ENCODE measurements at places on chromosomes 5 and 9.

- DNase-seq: no peak
Measured at GRCh38 chr9:124214116-124214515, 43.6 kb upstream of the NEK6 start.

- no peak for DNase-seq
Measured at GRCh38 chr5:35458824-35459207, 158.8 kb upstream of the SPEF2 start.

DNA sequence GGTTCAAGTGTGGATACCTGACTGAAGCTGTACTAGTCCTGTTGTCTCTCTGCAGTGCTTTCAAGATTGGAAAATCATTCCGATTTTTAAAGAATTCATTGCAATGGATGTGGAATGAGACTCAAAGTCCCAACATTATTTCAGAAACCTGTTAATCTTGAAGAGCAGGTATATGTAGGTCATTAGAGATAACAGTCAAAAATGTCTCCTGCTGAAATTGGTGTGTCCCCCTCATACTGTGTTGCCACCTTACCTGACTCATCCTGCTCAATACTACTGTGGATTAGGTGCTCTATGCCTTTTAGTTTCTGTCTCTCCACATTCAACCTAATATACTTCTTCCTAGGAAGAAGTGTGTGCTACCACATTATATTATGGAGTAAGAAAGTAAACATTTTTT lies 91.1 kb upstream of the NR3C1 start:
- DNase-seq: no peak

DNA sequence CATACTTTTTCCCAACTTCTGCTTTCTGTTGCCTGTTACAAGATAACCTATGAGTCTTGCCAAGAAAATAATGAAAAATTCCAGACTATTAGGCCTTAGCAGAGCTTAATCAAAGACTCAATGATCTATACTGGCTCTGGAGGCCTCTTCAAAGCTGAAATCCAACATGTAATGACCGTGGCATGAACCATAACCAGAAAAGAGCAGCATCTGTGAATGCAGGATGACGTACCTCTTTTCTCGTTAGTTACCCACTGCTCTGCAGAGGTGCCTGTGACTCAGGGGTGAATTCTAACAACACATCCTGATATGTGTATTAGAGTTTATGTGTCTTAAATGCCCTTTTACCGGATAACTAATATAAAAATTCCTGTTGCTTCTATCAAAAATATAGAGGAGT lies 645.4 kb downstream of the PRELID2 start:
- DNase-seq: peak; percentile 4

- no peak for DNase-seq
Measured at GRCh38 chr5:178674334-178674733, 47.5 kb upstream of the CLK4 start.

DNA sequence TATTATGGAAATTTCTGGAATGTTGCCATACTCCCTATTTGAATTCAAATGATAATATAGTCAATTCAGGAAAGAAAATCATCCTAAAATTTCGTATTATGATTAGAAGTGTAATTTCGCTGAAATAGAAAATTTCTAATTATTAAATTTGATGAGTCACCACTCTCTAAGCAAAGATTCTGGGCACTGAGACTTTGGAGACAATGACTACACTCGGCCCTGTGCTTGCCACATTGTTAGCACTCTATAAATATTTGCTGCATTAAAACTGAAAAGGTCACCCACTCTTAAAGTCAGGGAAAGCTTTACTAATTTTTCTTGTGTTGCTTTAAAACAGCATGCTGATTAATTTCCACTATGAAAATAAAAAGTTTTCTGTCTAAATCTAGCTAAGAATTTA lies 240.3 kb downstream of the TLE4 start:
- no peak for DNase-seq

DNA sequence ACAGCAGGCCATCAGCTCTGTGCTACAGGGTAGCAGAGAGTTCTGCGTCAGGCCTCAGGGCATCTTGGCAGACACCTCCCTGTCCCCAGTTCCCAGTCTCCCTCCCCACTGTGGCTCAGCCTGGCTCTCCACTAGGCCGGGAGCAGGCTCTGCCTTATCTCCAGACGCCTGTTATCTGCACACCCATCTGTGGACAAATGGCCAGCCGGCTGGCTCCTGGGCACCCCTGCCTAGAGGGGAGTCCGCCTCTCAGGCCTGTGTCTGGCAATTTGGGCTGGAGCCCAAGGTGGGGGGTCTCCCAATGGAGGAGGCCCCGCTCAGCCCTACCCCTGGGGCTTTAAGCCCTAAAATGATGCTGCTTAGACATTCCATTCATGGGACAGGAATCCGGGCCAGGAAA lies 39.2 kb upstream of the HAND1 start:
- no peak for DNase-seq

DNA sequence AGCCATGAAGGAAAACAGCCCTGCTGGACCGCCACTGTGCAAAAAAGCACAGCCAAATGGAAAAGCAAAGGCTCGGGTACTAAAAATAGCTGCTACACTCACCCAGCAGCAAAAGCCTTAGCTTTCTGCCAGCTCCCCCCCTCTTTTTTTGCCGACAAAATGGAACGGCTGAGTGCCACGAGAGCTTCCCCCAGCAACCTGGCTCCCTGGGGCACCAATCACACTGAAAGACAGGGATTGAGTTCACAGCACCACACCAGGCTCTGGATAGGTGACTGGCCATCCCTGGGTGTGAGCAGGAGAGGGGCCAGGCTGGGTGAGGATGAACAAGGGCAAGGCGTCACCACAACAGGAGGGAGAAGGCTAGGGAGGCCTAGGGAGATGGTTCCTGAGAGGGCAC lies 66.7 kb downstream of the SIL1 start:
- DNase-seq: peak; percentile 39

GRCh38 chr9:72911816-72912215 lies 41.0 kb downstream of the ALDH1A1 start:
- DNase-seq: no peak

GRCh38 chr5:140106101-140106500 lies 7.8 kb upstream of the PURA start:
- no peak for DNase-seq

DNA sequence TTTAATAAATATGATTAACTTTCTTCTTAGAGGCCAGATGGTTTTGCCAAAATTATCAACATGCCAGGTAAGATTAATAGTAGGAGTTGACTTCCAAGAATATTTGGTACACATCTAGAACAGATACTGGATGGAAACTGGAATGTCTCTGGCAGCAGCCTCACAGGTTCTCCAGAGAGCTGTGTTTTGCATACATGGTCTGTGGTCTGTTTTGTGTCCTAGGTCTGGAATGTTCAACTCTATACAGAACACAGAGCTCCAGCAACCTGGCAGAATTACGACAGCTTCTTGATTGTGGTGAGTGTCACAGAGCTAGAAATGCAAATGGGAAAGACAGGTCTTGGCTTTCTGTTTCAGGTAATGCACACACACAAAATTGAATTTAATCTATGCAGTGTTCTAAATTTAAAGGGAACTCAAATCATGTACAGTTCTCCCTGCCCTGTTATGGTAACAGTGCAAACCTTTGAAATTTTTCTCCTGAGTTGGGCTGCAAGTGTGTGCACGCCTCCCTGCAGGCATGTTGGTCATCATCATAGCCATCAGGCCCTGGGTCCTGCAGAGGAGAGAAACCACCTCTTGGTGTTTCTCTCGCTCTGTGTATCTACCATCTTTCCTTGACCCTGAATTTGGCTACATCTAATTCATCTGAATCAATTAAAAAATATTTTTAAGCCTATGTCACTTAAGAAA lies 58.3 kb downstream of the PIK3R1 start:
- DNase-seq: no peak

GRCh38 chr5:55338810-55339243 lies 31.0 kb downstream of the MTREX start:
- DNase-seq: no peak

DNA sequence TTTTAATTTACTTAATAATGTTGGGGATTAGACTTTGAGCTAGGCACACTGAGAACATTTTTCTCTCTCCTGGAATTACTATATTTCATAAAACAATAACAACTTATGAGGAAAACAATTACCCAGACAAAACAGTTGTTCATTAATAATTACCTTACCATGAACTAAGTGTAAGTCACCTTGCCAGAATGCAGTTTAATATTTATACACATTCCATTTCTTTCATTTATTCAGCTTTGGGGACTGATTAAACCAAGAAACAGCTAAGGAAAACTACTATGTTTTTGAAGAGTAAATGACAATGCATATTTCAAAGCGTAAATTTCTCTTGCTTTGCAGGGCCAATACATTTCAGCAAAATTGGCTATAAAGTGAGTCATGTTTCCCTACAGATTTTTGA lies 616.2 kb downstream of the PRELID2 start:
- DNase-seq: no peak

- no peak for DNase-seq
Measured at GRCh38 chr9:107954312-107954711, 464.7 kb upstream of the KLF4 start.

DNA sequence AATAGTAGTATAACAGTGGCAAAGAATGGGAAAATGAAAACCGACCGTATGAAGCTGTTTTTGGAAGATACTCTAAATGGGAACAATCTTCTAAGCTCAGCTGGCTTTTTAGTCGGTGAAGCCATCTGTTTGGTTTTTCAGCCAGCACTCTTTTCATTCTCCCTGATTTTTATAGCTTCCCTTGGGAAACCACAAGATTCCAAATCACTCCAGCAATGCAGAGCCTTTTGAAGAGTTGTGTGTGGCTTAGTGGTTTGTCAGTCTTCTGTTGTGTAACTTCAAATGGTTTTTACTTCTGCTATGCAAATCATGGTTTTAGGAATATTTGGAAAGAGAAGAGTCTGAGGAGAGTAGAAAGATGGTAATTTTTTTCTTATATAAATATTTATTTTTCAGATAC lies 180.7 kb downstream of the KDM4C start:
- DNase-seq: peak; percentile 95

GRCh38 chr5:124001036-124001615 lies 489.1 kb downstream of the CSNK1G3 start:
- no peak for DNase-seq

DNA sequence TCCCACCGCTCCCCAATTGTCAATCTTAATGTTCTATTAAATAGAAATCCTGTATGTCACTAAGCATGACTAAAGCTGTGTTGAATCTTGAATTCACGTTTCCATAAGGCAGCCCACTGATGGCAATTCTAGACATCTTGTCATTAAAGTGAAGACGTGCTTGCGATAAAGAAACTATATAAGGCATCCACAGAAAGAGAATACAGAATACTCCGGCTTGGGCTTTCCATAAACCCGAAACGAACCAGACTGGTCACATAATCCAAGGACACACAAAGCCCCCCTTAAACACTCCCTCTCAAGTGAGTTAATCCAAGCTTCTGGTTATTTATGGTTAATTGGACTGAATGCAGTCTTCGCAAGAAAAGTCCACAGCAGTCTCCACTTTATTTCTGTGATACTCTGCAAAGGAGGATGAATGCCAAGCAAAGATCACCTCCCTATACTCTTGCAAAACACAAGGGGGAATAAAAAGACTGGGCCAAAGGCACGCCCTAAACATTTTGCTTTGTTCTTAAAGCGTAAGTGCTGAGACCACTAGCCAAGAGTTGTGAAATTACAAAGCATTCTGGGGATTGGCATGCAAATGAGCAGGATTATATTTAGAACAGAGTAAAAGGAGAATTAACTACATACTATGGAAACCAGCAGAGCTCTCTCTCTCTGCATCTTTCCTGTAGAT lies 54.7 kb downstream of the DPYSL3 start:
- DNase-seq: peak; percentile 28

- no peak for DNase-seq
Measured at GRCh38 chr9:97594381-97594921, 38.7 kb downstream of the TSTD2 start.

DNA sequence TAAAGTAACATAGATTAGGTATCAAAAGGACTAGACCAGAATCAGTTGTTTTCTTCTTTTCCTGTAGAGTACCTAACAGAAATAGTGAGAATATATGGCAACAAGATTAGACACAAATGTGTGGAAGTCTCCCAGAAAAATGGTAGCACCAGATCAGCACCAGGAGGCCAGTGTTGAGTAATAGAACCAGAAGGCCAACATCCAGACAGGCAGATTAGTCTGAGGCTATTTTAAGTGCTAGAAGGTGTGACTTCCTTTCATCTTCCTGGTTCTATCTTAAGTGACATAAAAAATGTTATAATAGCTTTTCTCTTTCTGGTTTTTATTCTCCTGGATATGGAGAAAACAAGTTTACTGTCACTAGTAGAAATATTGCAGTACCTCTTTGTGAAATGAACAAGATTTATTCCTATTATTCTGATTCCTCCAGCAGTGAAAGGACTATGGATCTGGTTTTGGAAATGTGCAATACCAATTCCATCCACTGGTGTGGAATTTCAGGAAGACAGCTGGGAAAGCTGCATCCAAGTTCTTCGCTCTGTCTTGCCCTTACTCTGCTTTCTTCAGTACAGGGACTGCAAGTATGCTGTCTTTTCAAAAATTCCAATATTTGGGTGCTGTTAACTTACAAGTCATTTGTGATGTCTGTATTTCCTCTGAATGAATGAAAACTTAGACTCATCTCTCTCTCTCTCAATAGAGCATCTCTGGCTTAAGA lies 39.1 kb downstream of the SHLD3 start:
- DNase-seq: peak; percentile 18

DNA sequence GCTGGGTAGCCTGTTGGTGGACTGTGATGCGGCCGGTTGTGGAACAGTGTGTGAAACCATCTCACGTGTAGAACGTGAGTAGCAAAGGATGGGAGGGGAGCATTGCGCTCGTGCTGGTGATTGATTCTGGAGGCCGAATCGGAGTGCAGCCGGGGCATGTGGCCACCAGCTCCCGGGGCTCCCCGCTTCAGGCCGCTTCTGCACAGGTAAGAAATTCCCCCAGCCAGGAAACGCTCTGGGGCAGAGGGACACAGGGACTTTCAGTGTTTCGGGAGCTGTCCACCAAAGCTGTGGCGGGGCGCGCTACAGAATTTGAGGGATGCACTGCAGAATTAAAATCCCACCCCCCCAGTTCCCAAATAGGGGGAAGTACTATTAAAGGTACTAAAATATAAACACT lies 41.9 kb downstream of the LAMC3 start:
- DNase-seq: no peak

DNA sequence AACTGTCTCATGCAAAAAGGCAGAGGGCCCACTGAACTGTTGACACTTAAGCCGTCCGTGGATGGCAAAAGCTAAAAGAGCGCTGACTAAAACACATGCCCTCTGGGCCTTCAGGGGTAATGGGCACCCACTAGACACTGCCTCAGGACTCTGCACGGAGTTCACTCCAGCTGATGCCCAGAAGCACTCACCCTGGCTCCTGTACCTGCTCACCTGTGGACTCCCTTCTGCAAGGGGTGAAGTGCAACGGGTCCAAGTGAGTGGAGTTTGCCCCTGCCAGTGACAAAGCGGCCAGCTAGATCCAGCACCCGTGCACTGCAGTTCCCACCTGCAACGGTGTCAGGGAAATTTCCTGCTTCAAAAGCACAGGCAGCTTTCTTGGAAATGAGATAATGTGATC lies 50.2 kb downstream of the SLC1A1 start:
- no peak for DNase-seq
